ENCODE measurements at places on chromosomes 3 and 15. TPM values are rescaled to one million over a fixed set of nuclear protein-coding genes. Genes with fewer than 3 reads are reported as not detected.

Gene FOXP1
- total RNA-seq = 156 TPM

Gene CILP
- total RNA-seq = not detected

Gene CISH
- 271 TPM for total RNA-seq

Gene ZNF662
- total RNA-seq = 5.0 TPM

Gene PXYLP1
- total RNA-seq = 14.3 TPM

Gene ZPLD1
- total RNA-seq = 0.17 TPM

Gene ACP3
- not detected for total RNA-seq

Gene TRIM42
- total RNA-seq = not detected

Gene DPPA2
- total RNA-seq = not detected

Gene FOXB1
- total RNA-seq = 2.7 TPM

Gene KCNMB2
- not detected for total RNA-seq

Gene CNTN6
- total RNA-seq = not detected

Gene CPOX
- 36.7 TPM for total RNA-seq

Gene C3orf70
- 0.05 TPM for total RNA-seq

Gene ZMAT3
- 27.2 TPM for total RNA-seq

Gene TP53BP1
- 33.2 TPM for total RNA-seq

Gene CPNE9
- total RNA-seq = 0.77 TPM

Gene FGD5
- total RNA-seq = not detected

Gene GOLGA6A
- 0.46 TPM for total RNA-seq

Gene SNTN
- not detected for total RNA-seq

Gene GOLGA8T
- not detected for total RNA-seq

Gene CAND2
- total RNA-seq = 1.8 TPM

Gene PIERCE2
- 0.69 TPM for total RNA-seq

Gene CMTM7
- 61.0 TPM for total RNA-seq

Gene SNURF
- total RNA-seq = 7.5 TPM

Gene CACNA2D3
- not detected for total RNA-seq

Gene PLXND1
- 4.1 TPM for total RNA-seq

Gene MCF2L2
- total RNA-seq = 7.6 TPM

Gene FANCD2
- total RNA-seq = 77.2 TPM

Gene ROBO1
- total RNA-seq = 3.0 TPM

Gene FILIP1L
- 0.93 TPM for total RNA-seq

Gene FBXW12
- not detected for total RNA-seq

Gene UROC1
- not detected for total RNA-seq

Gene LDHAL6B
- total RNA-seq = not detected

Gene GPR15
- 24.0 TPM for total RNA-seq

Gene CCR4
- 112 TPM for total RNA-seq

Gene CD200R1
- 1.4 TPM for total RNA-seq

Gene DTWD1
- total RNA-seq = 17.2 TPM

Gene KLHL40
- not detected for total RNA-seq

Data from activated T-cell treated with anti-CD3 and anti-CD28 coated beads, Interleukin-2, amount 50 U/mL, for 72 hours (primary cell).